ENCODE measurements at places on chromosomes 3 and 15.

DNA sequence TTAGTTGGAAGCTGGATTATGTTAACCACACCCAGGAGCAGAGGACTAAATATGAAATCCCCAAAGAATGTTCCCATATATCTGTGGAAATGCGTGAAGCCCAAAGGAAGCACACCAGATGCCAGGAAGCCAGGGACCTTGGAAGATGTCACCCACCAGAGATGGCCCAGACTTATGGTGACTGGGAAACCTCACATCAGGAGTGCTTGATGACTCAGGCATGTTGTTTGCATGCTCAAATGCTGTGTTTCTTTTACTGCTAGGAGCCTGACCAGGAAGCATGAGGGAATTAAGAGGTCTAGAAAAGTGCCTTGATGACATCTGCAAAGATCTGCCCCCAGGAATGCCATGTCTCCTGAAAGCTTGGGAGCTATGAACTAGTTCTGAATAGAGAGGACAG, 109.0 kb upstream of the SLC2A2 start:
- no peak for DNase-seq

DNA sequence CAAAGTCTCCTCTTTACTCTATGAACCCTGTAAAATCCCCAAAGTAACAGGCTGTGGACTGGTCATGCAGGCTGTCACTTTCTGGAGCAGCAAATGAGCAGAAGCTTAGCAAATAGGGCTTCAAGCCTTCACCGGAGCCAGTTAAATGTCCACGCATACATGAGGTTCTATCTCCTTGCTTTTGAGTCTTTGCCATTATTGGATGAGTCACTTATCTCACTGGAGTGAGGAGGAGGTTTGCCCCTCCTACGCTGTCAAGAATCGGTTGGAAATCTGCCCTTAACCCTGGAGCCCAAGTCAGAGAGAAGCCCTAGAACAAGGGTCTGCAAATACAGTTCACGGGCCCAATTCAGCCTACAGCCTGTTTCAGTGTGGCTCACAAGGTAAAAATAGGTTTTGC, 126.1 kb upstream of the CTNNB1 start:
- no peak for DNase-seq

- DNase-seq: no peak
Measured at GRCh38 chr15:25944386-25944785, 81.3 kb upstream of the ATP10A start.

- no peak for DNase-seq
Measured at GRCh38 chr3:175186511-175186910, 327.4 kb downstream of the NAALADL2 start.

GRCh38 chr3:75303741-75304140, 360.4 kb upstream of the FRG2C start:
- no peak for DNase-seq

DNA sequence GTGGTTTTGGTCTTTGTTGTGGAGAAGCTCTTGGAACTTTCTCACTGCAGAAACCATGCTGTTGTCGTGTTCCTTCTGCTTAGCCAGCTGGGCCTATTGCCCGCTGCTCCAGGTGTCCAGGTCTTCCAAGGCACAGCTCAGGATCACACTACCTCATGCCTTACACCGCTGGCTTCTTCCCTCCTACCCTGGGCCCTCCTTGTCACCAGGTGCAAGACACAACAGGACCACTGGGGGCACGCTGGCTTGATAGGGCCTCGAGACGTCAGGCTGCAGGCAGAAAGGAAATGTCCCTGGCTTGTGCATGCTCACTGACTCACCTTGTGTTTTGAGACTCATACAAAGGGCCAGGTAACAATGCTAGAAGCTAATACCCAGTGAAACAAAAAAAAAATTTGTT, 32.3 kb downstream of the PAQR9 start:
- DNase-seq: no peak

GRCh38 chr3:43764471-43764870, 73.7 kb downstream of the ABHD5 start:
- DNase-seq: no peak

- no peak for DNase-seq
Measured at GRCh38 chr3:30608598-30608947, 2.2 kb downstream of the TGFBR2 start.

GRCh38 chr15:44802336-44802735, 66.0 kb downstream of the TRIM69 start:
- no peak for DNase-seq

GRCh38 chr3:176172492-176172891, 1024.8 kb downstream of the TBL1XR1 start:
- DNase-seq: no peak

- DNase-seq: no peak
Measured at GRCh38 chr3:24523215-24523614, 28.6 kb upstream of the THRB start.

GRCh38 chr3:129084501-129084900, 23.9 kb downstream of the GP9 start:
- no peak for DNase-seq

DNA sequence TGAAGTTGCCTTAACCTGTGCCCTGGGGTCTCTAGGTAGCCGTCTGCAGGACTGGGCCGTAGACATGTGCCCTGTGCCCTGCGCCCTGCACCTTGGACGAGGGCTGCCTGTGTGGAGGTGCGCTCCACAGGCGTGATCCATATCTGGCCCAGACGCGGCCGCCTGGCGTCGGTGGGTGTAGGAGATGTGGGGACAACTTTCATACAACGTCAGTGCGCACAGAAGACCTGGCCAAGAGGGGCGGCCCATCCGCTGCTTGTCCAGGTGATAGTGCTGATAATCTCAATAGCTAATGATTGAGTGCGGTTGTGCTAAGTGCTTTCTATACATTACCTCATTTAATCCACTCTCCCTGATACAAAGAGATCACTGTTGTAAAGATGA, 665 bp upstream of the RASGRP1 start:
- no peak for DNase-seq

DNA sequence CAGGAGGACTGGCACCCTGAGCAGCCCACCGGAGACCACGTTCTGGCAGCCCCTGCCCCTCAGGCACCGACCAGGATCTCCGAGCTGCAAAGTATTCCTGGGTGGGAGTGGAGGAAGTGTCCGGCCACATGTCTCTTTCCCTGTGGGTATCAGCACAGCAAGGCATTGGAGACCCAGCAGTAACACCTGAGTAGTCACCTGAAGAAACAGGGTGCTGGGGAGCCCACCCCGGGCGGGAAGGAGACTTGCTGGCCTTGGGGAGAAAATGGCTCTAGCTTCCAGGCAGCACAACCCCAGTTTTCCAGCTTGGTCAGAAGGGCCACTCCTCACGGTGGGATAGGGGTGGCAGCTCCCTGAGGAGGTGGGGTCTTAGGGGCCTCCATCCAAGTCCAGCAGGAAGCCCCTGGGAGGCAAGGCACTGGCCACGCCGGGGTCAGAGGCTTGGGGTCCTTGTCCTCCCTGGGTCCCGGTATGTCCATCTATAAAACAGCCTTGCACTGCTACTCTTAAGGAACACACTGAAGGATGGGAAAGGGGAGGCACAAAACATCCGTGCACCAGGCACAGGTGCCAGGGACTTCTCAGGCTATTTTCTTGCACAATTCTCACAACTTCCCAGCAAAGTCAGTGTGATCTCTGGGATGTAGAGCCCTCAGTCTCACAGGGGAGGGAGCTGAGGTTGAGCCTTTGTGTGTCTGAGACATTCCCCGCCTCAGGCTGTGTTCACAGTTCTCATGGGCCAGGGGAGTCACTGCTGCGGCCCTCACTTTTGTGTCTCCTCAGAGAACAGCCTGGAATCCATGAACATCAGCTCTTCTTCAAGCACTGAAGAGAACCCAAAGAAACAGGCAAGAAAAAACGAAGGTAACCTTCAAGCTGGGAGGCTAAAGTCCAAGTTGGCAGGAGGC, 11.9 kb downstream of the CFAP100 start:
- DNase-seq: no peak

DNA sequence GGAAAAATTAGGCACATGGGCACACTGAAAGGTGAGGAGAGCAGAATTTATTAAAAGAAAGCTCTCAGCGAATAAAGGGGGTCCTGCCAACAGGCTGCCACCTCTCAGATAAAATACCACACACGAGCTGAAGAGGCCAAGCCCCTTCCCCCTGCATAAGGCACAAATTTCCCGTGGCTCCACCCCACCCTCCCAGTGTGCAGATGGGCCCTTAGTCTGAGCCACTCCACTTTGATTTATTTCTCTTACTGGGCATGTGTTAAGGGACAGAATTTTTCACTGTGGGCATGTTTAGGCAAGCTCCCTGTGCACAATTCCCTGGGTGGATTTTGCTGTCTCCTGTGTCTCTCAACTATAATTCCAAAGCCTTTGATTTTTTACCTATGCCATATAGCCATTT, 409.8 kb downstream of the TBL1XR1 start:
- no peak for DNase-seq

DNA sequence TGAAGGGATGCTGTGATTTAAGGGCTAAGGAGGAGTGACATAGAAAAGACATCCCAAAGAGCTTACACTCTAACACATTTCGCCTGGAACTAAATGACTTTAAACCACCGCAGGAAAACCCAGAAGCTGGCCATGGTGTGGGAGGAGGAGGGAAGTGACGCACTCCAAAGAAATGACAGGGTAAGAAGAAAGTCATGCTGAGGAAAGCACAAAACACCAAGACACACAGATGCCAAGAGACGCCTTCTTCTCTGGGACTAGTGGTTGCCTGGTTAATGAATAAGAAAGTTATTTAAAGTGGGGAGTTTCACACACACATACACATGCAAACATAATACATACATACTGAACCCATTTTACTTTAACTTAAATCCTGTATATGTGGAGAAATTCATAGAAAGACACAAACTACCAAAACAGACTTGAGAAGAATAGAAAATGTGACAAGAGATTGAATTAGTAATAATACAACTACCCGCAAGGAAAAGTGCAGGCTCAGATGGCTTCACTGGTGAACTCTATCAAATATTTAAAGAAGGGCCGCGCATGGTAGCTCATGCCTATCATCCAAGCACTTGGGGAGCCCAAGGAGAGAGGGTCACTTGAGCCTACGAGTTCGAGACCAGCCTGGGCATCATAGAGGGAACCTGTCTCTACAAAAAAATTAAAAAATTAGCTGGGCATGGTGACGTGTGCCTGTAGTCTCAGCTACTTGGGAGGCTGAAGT, 125.5 kb downstream of the NSMCE3 start:
- DNase-seq: no peak

- DNase-seq: no peak
Measured at GRCh38 chr3:30289324-30289723, 317.1 kb upstream of the TGFBR2 start.

DNA sequence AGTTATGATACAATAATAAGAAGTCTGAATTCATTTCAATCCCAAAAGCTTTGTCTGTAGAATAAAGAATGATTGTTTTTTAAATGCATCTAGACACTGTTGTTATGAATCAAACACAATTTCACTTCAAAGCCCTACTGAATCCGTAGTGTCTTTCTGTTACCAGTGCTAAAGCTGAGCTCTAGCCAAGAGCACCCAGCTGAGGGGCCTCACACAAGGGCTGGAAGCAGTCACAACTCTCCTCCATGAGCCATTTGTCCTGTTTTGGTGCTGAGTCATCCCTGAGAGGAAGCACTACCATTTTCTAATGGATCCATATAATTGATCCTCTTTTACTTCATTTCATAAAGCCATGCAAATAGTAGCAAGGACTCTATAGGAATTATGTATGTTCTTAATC, 158.2 kb upstream of the ANKRD28 start:
- no peak for DNase-seq

- DNase-seq: no peak
Measured at GRCh38 chr15:67043939-67044771, 21.2 kb upstream of the SMAD3 start.

GRCh38 chr3:71087143-71088018, 496.1 kb downstream of the FOXP1 start:
- peak; percentile 56 for DNase-seq

DNA sequence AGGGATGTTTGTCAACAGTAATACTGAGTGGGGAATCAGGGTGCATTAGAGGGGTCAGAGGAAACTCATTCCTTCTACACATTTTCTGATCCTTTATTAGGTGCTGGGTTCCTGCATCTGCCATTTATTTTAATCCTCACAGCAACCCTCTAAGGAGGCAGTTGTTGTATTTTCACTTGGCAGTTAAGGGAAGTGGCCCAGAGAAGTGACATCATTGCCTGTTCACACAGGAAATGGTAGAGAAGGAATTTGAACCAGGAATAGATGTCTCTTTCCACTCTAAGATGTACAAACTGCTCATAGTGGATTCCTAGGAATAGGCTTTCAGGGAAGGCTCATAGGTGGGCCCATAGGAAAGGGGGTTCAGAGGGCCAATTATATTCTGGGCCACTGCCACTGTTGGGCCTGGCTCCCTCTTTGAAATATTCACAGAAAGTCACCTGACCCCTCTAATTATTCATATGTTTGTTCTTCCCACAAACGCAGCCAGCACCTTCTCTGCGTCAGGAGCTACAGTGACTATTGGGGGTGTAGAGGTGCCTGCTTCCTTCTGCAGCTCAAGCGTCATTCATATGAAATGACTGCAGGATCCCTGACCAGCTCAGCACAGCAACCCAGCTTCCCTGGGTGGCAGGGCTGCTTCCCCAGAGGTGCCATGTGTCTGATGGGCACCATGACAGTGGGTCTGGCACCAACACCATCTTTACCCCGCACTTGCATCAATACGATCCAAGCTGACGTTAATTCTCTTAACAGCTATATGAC, 163.9 kb upstream of the SMAD3 start:
- DNase-seq: no peak

Data from CD4-positive, alpha-beta T cell treated with Interleukin-6 at 100 ng/mL for 8 hours (primary cell).